Left renal cortex interstitium (tissue), 4 donors: ENCODE measurements at places on chromosomes 7 and 10. TPM values are rescaled to one million over a fixed set of nuclear protein-coding genes. Genes with fewer than 3 reads are reported as not detected.

DNA sequence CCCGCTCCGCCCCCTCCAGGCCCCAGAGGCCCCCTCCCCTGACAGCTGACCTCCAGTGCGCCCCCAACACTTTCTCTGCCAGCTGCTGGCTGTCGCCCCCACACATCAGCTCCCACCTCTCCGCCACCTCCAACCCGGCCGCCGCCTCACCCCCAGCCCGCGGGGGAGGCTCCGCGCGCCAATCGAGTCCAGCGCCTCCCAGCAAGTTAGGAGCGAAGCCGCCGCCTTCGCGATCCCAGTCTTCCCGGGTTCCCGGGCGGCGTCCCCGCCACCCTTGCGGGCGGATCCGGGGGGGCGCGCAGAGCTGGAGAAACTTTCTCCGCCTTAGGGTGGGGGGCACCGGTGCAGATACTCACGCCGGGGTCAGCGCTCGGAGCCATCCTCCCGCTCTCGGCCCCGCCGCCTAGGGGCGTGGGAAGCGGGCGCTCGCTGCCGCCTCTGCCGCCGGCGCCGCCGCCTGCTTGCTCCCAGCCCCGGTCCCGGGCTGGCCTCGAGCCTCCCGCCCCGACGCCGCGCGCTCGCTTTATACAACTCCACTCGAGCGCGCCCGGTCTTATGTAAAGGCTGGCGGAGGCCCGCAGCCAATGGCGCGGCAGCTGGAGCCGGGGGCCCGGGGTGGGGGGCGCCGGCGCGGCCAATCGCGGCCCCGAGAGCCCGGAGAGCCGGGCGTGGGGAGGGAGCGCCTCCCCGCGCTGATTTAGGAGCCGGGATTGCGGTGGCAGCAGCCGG lies at the start of gene CRTAC1:
Gene CRTAC1 (minus strand): TSS at position 529 of the 729 bp plus-strand sequence. CDS start 149 bp downstream, at position 380.
- peak; percentile 68 for DNase-seq

DNA sequence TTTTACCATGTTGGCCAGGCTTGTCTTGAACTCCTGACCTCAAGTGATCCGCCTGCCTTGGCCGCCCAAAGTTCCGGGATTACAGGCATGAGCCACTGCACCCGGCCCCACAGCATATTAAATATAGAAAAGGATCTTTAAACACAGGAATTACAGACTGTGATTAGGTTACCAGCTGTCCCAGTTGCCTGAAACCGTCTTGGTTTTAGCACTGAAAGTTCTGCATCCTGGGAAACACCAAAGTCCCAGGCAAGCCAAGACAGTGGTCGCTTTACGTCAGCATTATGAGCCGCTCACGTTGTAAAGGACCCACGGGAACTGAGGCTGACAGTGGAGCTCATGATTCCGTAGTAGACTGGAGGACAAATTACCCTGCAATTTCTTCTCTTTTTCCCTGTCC lies 69.0 kb upstream of the FAM180A start:
- no peak for DNase-seq

DNA sequence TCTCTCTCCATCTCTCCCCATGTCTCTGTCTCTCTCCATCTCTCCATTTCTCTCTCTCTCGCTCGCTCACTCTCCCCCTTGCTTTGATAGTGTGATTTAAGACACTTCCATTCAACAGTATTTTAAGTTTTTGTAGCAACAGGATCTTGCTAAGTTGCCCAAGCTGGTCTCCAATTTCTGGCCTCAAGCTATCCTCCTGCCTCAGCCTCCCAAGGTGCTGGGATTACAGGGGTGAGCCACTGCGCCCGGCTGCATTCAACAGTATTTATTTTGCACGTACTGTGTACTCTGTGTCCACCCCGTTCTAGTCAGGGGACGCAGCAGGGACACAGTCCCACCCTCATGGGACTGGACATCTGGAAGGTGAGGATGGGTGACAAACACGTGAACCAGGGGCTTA lies 14.4 kb upstream of the PDGFA start:
- no peak for DNase-seq

MAT1A gene
- polyA plus RNA-seq, result 2.1 TPM

GRCh38 chr7:100166970-100167911 lies 1.2 kb downstream of the GAL3ST4 start:
- DNase-seq, result no peak

RNF32 gene
- polyA plus RNA-seq, result 3.2 TPM

GRCh38 chr10:78542521-78542920 lies 508.9 kb downstream of the RPS24 start:
- no peak for DNase-seq

PRKRIP1 gene
- 30.2 TPM for polyA plus RNA-seq

WBP1L gene
- 52.4 TPM for polyA plus RNA-seq

DNA sequence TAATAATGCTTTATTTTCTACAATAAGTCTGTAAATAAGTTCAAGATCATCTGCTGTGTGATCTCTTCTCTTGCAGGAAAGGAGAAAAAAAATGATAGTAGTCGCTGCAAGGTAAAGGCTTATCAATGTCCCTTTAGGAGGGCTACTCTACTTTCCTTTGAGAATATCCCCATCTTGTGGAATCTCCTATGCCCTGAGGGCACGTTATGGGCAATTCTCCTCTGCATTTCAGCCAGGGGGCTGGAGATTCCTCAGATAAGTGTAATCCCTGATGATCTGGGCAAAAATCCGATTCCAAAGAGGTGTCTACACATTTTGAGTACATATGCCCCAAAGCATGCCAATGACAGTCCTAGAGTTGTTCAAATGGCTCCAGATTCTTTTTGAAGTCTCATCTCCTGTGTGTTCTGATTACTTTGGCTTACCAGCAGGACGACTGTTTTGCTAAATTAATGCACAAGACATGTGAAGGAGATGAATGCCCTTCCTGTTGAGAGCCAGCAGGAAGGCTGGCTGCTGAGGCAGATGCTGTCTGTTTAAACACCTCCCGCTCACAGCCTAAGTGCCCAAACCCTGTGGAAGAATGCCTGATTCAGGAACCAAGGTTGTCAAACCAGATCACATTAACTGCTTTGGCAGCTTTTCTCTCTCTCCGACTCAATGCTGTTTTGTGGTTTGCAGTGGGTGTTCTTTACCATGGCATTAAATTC lies 171.2 kb upstream of the COL1A2 start:
- DNase-seq, result no peak

LMOD2 gene
- polyA plus RNA-seq, result 0.14 TPM

PRKG1 gene
- polyA plus RNA-seq, result 14.3 TPM

DNA sequence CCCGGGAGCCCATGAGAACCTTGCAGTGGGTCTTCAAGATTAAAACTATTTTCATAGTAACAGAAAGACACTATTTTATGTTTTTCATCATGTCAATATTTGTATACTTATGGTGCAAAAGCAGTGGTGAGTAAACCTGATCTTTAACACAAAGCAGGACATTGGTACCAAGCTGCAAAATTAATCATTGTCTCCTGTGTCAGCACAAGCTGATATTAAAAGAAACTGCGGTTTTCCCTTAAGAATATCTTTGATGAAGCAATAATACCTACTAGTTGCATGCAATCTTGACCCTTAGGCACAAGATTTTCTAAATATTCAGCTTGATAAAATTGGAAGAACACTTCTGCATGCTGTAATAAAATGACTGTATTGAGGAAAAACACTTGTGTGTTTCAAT lies 121.7 kb downstream of the MDFIC start:
- no peak for DNase-seq

- DNase-seq, result no peak
These were observed 70.8 kb downstream of the TCF7L2 start for GRCh38 chr10:113020838-113021237.

DNA sequence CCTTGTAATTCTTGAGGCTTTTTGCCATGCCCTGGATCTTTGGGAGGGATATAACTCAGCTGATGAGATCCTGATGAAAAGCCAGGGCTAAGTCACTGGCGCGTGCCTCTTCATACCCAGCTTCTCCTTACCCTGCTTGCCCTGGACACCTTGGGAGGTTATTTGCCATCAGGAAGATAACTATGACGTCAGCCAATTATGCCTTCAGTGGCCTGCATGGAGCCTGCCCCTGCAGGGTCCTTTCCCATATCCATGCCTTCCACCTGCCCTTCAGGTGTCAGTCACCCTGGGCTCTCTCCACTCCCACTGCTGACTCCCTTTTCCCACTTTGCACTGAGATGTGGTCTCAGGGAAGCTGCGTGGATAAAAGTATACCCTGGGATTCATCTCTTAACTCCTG lies 520.1 kb downstream of the SORCS3 start:
- DNase-seq, result no peak

UCMA gene
- polyA plus RNA-seq, result not detected

DNA sequence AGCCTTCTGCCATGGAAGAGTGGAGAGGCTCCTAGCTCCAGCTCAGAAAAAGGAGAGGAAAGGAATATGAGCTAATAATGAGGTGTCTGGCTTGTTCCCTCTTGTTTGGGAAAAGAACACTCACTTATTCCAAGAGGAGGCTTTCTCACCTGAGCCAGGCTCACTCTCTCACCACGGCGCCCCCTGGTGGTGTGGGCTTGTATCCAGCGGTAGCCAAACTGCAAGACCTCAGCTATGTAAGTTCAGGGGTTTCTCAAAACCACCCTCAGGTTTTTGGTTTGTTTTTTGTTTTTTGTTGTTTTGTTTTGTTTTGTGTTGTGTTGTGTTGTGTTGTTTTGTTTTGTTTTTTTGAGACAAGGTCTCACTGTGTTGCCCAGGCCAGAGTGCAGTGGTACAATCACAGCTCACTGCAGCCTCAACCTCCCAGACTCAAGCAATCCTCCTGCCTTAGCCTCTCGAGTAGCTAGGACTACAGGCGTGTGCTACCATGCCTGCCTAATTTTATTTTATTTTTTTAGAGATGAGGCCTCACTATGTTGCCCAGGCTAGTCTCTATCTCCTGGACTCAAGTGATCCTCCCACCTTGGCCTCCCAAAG lies 124.0 kb downstream of the TMEM130 start:
- DNase-seq, result peak; percentile 29

CLDN4 gene
- 104 TPM for polyA plus RNA-seq

- no peak for DNase-seq
These were observed 54.9 kb upstream of the ZNF800 start for GRCh38 chr7:127447326-127447945.

- no peak for DNase-seq
These were observed 9.6 kb downstream of the GPRIN2 start for GRCh38 chr10:46546591-46547540.

PTPN20 gene
- polyA plus RNA-seq, result 1.4 TPM

- DNase-seq, result no peak
These were observed 334.3 kb downstream of the CACNA2D1 start for GRCh38 chr7:82109288-82109687.

INA gene
- 0.64 TPM for polyA plus RNA-seq

DNA sequence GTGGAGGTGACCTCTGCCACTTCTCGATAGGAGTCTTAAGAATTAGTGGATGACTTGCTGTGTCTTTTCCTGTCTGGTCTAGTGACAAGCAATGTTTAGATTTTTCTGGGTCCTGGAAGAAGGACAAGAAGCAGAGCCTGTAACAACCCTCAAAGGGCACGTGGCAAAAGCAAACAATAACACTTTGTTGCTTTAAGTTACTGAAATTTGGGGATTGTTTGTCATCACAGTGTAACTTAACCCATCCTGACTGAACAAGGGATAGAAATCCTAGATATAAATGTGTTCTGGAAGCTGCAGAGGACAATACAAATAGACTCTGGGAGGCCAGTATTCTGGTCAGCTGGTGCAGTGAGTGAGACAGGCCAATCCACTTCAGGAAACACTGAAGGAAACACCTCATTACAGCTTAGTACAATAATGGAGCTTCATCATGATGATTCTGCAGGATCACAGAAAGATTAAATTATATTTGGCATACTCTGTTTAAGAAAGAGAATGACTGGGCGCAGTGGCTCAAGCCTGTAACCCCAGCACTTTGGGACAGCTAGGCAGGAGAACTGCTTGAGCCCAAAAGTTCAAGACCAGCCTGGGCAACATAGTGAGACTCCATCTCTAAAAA lies 23.3 kb downstream of the ENKUR start:
- DNase-seq, result no peak

DNA sequence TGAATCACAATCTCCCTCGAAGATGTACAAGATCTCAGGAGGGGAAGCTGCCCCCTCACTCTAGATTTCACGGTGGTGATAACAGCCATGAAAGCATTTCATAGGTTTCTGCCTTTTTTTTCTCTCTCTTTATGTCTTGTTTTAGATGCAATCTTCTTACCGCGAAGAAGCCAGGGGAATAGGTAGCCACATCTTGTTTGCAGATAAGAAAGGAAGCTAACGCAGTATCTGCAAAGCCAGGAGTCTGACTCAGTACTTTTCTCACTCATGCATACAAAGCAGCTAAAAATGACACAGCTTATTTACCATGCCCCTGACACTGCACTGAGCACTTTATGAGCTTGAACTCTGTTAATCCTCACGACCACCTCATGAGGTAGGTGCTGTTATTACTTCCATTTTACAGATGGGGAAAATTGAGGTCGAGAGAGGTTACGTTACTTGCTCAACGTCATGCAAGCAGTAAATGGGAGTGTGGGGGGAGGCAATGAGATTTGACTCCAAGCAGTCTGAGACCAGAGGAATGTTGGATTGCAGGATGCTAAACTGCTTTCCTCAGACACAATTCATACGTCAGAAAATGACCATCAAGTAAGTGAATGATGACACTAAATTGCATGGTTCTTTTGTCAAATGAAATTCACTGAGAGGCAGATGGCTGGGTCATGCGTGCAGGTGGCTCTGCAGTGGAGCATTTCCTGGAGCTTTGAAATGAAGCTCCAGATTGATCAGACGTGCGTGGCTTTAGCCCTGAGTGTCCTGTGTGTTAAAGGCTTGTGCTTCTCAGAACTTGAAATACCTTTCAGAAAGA lies 3.3 kb downstream of the MAP3K8 start:
- no peak for DNase-seq

- no peak for DNase-seq
These were observed 1.3 kb downstream of the SLC26A4 start for GRCh38 chr7:107661865-107662379.

DNA sequence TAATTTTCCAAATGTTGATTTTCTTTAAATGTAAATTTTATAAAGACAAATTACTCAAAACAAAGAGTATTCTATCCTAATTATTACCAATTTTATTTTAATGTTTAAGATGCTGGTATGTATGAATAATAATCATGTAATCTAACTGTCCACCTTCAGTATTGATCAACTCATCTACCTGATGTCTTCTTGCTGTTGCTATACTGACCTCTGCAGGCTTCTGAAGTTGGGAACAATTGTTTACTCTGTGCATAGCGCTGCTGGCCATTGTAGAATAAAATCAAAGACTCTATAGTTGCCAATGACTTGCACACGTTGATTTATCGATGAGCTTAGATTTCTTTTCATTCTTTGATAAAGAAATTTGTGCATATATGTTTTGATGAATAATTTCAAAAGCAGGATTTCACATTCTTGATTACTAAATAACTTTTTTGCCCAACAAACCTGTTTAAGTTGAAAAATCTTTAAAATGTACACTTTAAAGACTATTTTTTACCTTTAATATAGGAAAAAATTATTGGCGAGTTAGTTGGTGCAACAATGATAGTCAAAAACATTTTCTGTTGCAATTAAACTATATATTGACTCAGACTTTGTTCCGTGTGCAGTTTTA lies 282.3 kb downstream of the TFEC start:
- no peak for DNase-seq

TACC2 gene
- polyA plus RNA-seq, result 58.5 TPM
